T-helper 17 cell (primary cell): ENCODE measurements at places on chromosomes 4 and X.

GRCh38 chr4:126395664-126396063, 1080.9 kb downstream of the FAT4 start:
- H3K27ac ChIP-seq, result no peak overlapping the region
- H3K36me3 ChIP-seq, result no peaks in the 10 kb centered on the region
- no peaks in the 10 kb centered on the region for H3K27me3 ChIP-seq
- H3K4me3 ChIP-seq, result no peak overlapping the region

GRCh38 chr4:158193171-158193749, 17.0 kb upstream of the TMEM144 start:
- no peak overlapping the region for H3K27ac ChIP-seq
- H3K4me1 ChIP-seq, result peaks cover 5% of the 10 kb centered on the region
- H3K36me3 ChIP-seq, result no peaks in the 10 kb centered on the region

- no peak overlapping the region for H3K4me3 ChIP-seq
- no peaks in the 10 kb centered on the region for H3K4me1 ChIP-seq
- no peak for DNase-seq
- no peaks in the 10 kb centered on the region for H3K27me3 ChIP-seq
- H3K36me3 ChIP-seq, result no peaks in the 10 kb centered on the region
- no peak overlapping the region for H3K27ac ChIP-seq
Observed at GRCh38 chr4:71906096-71906495, 122.2 kb upstream of the GC start.

DNA sequence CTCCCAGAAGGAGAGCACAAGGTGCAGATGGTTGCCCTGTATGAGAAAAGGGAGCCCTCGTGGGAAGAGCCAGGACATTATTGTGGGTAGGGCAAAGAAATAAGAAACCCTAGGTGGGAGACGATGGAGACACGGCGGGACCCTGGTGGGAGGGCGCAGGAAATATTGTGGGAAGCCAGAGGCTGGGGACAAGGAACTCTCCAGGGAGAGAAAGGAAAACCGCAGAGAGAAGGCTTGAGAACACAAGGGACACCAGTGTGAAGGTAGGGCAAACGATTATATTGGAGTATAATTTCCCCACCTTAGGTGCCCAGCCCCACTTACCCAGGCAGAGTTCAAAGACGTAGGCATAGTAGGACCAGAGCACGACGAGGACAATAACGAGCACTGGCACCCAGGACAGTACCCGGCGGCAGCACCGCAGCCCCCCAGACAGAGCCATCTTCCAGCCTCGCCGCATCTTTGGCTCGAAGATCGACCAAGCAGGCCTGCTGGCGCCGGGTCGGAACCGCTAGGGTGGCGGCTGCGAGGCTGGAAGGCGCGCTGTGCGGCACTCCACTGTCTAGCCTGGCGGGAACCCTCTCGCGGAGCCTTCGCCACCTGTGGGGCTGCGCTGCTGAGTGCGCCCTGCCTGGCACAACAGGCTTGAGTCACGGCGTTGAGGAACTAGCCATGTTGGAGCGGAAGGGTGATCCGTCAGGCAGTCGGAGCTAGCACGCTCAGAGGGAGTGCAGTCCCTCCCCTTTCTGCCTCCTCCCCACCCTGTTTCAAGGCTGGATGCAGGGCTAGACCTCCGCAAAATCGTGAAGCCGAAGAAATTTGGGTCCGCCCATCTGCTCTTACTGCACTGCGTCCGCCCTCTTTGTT, at the start of gene ZDHHC15:
Gene ZDHHC15, minus strand, starts transcription at position 473 of the 867 bp plus-strand sequence. Its CDS starts 13 bp downstream, at position 460.
- peak within 1 kb of the TSS; percentile 81 for H3K27ac ChIP-seq
- DNase-seq, result peak; percentile 9
- H3K27me3 ChIP-seq, result no peaks in the 10 kb centered on the region
- H3K4me1 ChIP-seq, result peaks cover 21% of the 10 kb centered on the region
- H3K36me3 ChIP-seq, result no peaks in the 10 kb centered on the region

DNA sequence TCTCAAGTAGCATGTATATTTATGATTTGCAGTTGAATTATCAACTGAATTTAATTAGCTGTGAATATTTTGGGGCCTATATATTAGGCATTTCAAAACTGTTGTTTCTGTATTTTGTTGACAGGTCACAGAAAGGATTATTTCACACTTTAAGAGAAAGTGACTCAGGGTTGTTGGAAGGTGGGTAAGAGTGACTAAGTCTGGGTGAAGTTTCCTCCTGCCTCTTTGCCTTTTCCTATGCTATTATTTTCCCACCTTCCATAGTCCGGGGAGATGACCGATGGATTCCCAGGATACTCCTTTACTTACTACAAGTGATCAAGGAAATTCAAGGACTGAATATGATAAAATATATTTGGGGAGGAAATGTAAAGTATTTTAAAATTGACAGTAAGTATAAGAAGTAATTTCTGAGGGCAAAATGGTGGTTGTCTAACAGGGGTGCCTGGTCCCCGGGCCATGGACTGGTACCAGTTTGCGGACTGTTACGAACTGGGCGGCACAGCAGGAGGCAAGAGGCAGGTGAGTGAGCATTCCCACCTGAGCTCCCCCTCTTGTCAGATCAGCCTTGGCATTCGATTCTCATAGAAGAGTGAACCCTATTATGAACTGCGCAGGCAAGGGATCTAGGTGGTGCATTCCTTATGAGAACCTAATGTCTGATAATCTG, 175.5 kb upstream of the GPRIN3 start:
- no peak overlapping the region for H3K27ac ChIP-seq
- no peaks in the 10 kb centered on the region for H3K4me1 ChIP-seq
- H3K27me3 ChIP-seq, result no peaks in the 10 kb centered on the region
- DNase-seq, result no peak
- no peak overlapping the region for H3K4me3 ChIP-seq
- H3K36me3 ChIP-seq, result no peaks in the 10 kb centered on the region

GRCh38 chr4:98430708-98431403, 169.7 kb downstream of the RAP1GDS1 start:
- H3K36me3 ChIP-seq, result peaks cover 2% of the 10 kb centered on the region
- no peak overlapping the region for H3K27ac ChIP-seq
- peaks cover 3% of the 10 kb centered on the region for H3K4me1 ChIP-seq
- H3K27me3 ChIP-seq, result no peaks in the 10 kb centered on the region
- H3K4me3 ChIP-seq, result no peak overlapping the region
- DNase-seq, result no peak

GRCh38 chrX:23902419-23902818, 5.3 kb downstream of the APOO start:
- no peaks in the 10 kb centered on the region for H3K27me3 ChIP-seq
- no peak overlapping the region for H3K4me3 ChIP-seq
- H3K4me1 ChIP-seq, result peaks cover 2% of the 10 kb centered on the region
- no peaks in the 10 kb centered on the region for H3K36me3 ChIP-seq

DNA sequence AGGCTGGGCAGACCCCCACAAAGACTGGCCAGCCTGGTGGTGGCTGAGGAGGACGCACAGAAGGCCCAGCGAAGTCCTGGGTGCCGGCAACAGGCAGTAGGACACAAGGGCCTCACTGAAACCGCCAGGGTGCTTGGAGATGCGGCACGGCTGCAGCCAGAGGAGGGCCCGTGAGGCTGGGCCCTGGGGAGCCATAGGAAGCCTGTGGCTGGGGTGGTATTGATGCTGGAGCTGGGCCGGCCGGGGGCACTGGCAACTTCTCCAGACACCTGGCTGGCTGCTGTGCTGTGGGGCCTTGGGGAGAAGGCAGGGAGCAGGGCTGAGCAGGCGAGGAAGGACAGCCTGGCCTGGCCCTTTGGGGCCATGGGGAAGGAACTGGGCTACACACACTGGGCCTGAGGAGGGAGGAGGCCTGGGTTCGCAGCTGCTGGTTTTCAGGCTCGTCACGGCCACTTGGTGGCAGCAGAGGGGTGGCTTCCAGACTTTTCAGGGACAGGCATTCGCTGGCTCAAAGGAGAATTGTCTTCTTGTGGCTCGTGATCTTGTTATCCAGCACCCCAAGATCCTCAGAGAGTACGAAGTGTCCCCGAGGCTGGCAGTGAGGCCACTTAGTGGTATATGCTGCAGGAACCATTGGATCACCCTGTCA, 37.2 kb downstream of the ATP2B3 start:
- no peaks in the 10 kb centered on the region for H3K4me1 ChIP-seq
- no peaks in the 10 kb centered on the region for H3K27me3 ChIP-seq
- peak; percentile 31 for DNase-seq
- no peak overlapping the region for H3K27ac ChIP-seq
- no peaks in the 10 kb centered on the region for H3K36me3 ChIP-seq

- H3K4me1 ChIP-seq, result peaks cover 9% of the 10 kb centered on the region
- H3K27ac ChIP-seq, result no peak overlapping the region
Observed at GRCh38 chr4:36088542-36088941, 155.8 kb downstream of the ARAP2 start.

GRCh38 chrX:143082537-143082936, 56.8 kb downstream of the SPANXN4 start:
- no peak overlapping the region for H3K4me3 ChIP-seq
- H3K4me1 ChIP-seq, result no peaks in the 10 kb centered on the region
- no peak overlapping the region for H3K27ac ChIP-seq
- no peak for DNase-seq
- H3K36me3 ChIP-seq, result no peaks in the 10 kb centered on the region

DNA sequence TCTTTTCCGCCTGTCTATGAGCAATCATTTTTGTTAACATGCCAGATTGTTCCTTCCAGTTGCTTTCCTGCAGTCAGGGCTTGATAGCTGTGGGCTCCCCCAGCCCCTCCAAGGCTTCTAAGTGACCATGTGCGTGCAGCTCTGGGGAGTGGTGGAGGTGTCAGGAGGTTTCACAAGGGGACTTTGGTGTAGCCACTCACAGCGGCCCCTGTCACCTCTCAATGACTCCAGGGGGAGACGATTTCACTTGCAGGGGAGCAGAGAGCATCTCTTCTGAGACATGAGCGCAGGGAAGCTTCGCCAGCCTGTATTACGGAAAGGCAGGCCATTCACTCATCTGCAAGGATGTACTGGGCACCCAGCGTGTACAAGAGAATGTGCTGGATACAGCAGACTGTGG, 3.1 kb upstream of the GPR78 start:
- peaks cover 5% of the 10 kb centered on the region for H3K4me1 ChIP-seq
- no peak overlapping the region for H3K27ac ChIP-seq
- peaks cover 27% of the 10 kb centered on the region for H3K27me3 ChIP-seq
- H3K36me3 ChIP-seq, result peaks cover 3% of the 10 kb centered on the region
- no peak overlapping the region for H3K4me3 ChIP-seq
- DNase-seq, result no peak

DNA sequence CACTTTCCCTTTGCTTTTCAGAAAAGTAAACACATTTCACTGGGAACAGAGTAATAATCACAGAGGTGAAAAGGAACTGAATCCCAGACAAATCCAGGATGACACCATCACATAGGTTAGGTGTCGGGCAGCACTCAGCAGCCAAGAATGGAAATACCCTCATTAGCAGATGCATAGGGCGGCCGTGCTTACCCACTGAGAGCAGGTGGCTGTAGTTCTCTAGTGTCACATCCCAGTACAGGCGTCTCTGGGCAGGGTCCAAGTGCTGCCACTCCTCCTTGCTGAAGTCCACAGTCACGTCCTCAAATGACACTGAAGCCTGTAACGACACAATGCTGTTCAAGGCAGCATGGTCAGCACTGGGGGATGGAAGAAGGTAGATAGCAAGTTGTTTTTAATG, 26.9 kb downstream of the ZNF41 start:
- no peak overlapping the region for H3K27ac ChIP-seq
- no peaks in the 10 kb centered on the region for H3K4me1 ChIP-seq
- no peaks in the 10 kb centered on the region for H3K27me3 ChIP-seq
- DNase-seq, result no peak

GRCh38 chrX:116379854-116380253, 56.6 kb upstream of the SLC6A14 start:
- no peak overlapping the region for H3K27ac ChIP-seq
- no peaks in the 10 kb centered on the region for H3K36me3 ChIP-seq
- H3K4me1 ChIP-seq, result no peaks in the 10 kb centered on the region
- H3K27me3 ChIP-seq, result no peaks in the 10 kb centered on the region
- DNase-seq, result no peak

DNA sequence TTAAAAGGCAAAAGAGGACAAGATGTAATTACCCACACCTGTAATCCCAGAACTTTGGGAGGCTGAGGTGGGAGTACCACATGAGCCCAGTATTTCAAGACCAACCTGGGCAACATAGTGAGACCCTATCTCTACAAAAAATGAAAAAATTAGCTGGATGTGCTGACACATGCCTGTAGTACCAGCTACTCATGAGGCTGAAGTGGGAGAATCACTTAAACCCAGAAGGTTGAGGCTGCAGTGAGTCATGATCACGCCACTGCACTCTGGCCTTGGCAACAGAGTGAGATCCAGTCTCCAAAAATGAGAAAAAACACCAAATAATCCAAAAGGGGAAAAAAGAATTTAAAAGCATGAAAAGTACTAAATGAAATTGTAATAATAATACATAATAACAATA, 30.8 kb downstream of the NR0B1 start:
- H3K27me3 ChIP-seq, result no peaks in the 10 kb centered on the region
- H3K4me1 ChIP-seq, result peaks cover 2% of the 10 kb centered on the region
- no peak overlapping the region for H3K27ac ChIP-seq
- H3K4me3 ChIP-seq, result no peak overlapping the region

GRCh38 chrX:27679281-27679680, 89.1 kb downstream of the DCAF8L2 start:
- no peak overlapping the region for H3K4me3 ChIP-seq
- no peaks in the 10 kb centered on the region for H3K36me3 ChIP-seq
- H3K4me1 ChIP-seq, result no peaks in the 10 kb centered on the region
- H3K27me3 ChIP-seq, result no peaks in the 10 kb centered on the region

DNA sequence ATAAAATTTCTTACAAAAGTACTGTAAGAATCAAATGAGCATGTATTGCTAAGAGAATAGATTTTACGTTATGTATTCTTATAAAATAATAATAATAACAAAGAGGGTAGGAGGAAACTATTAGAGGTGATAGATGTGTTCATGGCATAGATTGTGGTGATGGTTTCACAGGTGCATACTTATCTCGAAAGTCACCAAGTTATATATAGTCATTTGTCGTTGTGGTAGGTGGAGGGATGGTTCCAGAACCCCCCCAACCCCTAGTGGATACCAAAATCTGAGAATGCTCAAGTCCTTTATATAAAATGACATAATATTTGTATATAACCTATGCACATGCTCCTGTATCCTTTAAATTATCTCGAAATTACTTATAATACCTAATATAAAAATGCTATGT, 36.7 kb upstream of the H2AZ1 start:
- no peaks in the 10 kb centered on the region for H3K36me3 ChIP-seq
- H3K27me3 ChIP-seq, result peaks cover 26% of the 10 kb centered on the region
- H3K4me1 ChIP-seq, result no peaks in the 10 kb centered on the region
- DNase-seq, result no peak
- no peak overlapping the region for H3K4me3 ChIP-seq

DNA sequence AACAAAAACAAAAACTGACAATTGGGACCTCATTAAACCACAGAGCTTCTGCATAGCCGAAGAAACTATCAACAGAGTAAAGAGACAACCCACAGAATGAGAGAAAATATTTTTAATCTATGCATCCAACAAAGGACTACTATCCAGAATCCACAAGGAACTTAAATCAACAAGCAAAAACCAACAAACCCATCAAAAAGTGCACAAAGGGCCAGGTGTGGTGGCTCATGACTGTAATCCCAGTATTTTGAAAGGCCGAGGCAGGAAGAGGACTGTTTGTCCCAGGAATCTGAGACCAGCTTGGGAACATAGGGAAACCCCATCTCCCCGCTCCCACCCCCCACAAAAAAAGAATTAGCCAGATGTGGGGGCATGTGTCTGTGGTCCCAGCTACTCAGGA, 10.7 kb downstream of the C4orf51 start:
- no peak overlapping the region for H3K27ac ChIP-seq
- no peaks in the 10 kb centered on the region for H3K4me1 ChIP-seq
- peaks cover 4% of the 10 kb centered on the region for H3K36me3 ChIP-seq
- no peak for DNase-seq
- H3K27me3 ChIP-seq, result peaks cover 7% of the 10 kb centered on the region
